GM23248 (cell line): ENCODE measurements at places on chromosomes 6 and 20. TPM values are rescaled to one million over a fixed set of nuclear protein-coding genes. Genes with fewer than 3 reads are reported as not detected.

- peak; percentile 76 for DNase-seq
These were observed 936 bp downstream of the ZDHHC14 start for GRCh38 chr6:157381631-157382621.

GRCh38 chr6:28587746-28588075, 62.0 kb downstream of the GPX5 start:
- DNase-seq, result peak; percentile 56

GRCh38 chr6:79453558-79454042, 83.6 kb downstream of the LCA5 start:
- peak; percentile 84 for DNase-seq

DNA sequence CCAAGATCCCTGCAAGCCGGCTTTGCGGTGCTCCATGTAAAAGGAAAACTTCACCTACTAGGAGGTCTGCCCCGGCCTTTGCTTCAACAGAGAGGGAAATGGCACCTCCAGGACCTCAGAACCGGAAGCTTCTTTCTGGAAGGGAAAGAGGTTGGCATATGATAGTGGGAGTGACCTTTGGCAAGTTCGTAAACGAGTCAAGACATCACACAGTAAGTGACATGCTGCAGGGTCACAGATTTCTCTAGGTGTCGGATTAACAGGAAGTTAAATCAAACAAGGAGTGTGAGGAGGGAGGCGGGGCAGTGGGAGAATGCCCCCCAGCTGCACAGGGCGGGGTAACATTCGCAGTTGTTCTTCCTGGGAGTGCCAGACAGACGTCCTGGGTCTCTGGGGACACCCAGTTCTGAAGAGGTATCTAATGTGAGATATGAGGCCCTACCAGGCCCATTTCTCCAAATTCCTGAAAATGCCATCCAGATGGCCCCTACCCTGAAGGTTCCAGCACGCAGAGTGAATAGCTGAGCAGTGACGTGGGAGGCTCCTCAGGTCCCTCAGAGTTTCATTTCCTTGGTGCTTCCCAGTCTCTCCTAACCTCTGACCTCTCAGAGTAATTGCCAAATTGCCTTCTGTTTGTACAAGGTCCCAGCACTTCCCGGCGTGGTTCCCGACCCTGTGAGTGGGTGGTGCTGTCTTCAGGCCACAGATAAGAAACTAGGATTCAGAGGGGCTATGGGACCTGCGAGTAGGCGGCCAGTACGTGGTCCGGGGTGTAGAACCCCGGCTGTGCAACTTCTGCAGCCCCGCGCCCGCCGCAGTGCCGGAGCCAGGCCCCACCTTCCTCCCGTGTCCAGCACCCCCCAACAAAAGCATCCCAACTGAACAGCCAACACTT, 1.9 kb downstream of the RRBP1 start:
- peak; percentile 79 for DNase-seq

DNA sequence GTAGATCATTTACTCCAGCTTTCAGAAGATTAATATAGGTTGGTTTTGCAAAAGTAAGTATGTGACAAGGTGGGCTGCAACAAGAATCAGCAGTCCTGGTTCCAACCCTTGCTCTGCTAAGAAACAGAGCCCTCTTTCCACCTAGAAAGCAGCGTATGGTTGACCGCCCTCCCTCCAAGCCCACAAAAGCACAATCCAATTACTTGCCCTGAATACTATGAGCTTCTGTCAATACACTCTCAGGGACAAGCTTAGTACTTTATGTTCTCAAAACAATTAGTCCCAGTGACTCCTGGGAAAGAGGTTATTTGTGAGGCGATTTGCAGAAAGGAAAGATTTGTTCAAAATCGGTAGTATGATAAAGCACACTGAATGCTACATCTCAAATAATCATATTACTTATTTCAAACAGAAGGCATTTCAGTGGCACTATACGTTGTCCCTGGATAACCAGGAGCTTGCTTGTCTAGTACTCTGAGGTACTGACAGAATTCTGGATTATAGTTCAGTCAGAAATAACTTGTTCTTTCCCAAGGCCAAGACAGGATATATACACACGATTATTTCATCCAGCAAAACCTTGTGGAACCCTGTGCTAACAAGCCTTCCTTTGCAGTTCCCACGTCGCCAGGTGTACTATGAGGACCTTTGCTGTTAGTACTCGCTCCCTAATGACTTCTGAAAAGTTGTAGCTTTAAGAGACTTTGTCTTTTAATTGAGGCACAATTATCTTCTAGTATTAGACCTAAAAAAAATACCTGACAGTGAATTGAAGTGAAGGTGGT, 96.9 kb upstream of the ADTRP start:
- DNase-seq, result no peak

DNA sequence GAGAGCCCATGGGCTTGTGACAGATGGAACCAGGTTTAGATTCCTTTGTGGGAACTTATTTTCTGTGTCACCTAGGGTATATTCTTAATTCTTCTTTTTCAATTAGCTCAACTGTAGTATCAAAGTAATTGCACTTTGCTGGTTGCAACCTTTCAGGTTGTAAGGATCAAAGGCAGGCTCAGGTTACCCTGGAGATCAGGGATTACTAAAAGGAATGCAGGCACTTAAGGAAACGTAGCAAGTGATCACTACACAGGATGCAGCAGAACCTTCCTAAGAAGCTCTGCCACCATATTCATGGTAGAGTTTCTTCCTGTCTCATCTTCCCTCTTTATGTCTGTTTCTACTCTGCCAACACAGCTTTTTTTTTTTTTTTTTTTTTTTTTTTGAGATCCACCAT, 133.2 kb upstream of the JAG1 start:
- DNase-seq, result no peak

GRCh38 chr20:36298061-36298460, 8.1 kb upstream of the DLGAP4 start:
- DNase-seq, result no peak

SYNDIG1 gene
- total RNA-seq, result 1.1 and 2.6 TPM in 2 replicates
